NCI-H187 (cell line): ENCODE measurements at places on chromosomes 11 and 22.

- DNase-seq = no peak
Measured at GRCh38 chr11:41289408-41289807, 170.0 kb downstream of the LRRC4C start.

DNA sequence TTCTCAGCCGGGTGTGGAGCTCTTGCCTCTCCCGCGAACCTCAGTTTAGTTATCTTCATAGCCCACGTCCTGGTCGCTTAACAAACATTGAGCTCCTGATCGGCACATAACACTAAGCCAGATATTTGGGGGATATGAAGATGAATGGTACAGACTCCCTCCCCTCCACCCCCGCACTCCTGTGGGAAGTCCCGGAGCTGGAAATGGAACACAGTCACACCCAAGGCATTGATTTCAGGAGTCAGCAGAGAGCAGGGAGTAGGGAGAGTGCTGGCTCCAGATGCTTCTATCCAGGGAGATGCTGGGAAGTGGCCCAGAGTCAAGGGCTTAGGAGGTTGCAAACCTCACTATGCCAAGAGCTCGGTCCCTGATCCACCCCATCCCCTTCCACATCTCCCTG lies 26.1 kb upstream of the CABP7 start:
- DNase-seq = no peak

GRCh38 chr11:77761491-77761890 lies 59.0 kb downstream of the RSF1 start:
- no peak for DNase-seq

- DNase-seq = no peak
Measured at GRCh38 chr11:118742304-118742703, 48.7 kb downstream of the DDX6 start.

DNA sequence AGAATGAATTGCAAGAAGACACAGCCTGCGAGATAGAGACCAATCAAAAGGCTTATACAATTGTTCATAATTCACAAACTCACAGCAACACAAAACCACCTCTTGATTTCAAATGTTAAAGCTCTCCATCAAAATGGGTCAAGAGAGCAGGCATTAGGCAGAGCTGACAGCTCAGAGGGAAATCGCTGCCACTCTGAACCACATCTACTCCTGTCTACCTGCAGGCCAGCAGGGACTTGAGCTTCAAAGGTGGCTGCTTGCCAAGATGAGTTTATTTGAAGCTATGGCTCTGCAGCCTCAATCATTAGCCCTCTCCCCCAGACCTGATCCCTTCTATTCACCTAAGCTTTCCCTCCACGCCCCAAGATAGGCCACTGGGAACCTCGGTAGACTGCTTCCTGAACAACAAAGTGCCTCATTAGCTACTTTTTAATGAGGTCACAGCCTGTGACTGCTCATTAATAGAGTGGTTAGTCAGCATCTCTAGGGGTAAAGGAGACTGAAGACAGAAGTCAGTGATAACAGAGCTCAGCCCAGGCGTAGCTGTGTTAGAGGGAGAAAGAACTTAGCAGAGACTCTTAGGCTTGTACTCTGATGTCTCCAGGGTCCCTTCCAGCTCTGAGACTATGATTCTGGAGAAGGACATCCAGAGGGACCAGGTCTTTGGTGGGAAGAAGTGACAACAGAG lies 21.2 kb upstream of the OR10A5 start:
- DNase-seq = no peak

- DNase-seq = no peak
Measured at GRCh38 chr11:114159320-114159719, 99.8 kb downstream of the ZBTB16 start.

- no peak for DNase-seq
Measured at GRCh38 chr11:19767627-19768151, 55.1 kb downstream of the NAV2 start.

- peak; percentile 75 for DNase-seq
Measured at GRCh38 chr11:7665473-7666291, 7.6 kb downstream of the CYB5R2 start.

DNA sequence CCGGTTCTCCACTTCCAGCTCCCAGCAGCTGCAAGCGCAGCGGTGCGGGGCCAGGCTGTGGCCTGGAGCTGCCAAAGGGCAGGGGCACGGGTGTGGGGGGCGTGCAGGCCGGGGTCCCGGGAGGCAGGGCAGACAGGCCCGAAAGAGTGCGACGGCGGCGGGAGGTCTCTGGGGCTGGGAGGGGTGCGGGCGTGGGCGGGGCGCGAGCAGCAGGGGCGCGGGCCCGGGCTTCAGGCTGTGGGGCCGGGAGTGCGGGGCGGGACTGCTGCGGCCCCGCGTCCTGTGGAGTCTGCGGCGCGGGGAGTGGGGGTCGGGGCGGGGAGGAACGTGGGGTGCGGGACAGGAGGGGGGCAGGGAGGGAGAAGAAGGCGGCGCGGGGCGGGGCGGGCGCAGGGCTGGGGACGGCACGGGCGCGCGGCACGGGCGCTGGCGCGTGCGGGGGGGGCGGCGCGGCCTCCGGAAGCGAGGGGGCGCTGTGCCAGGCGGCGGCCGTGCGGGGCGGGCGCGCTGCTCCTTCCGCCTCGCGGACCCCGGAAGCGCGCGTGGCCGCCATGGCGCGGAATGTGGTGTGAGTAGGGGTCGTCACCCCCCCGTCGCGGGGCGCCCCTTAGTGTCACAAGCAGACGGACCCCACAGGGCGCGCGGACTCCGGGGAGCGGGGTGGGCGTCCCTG lies at the start of gene MRPL23:
TSS of gene MRPL23 (plus strand) at position 521 of the 673 bp plus-strand sequence. CDS start at position 552, 31 bp downstream.
- DNase-seq = no peak

- DNase-seq = no peak
Measured at GRCh38 chr11:128058580-128059208, 528.7 kb downstream of the ETS1 start.

GRCh38 chr11:71251761-71252268 lies 562 bp downstream of the SHANK2 start:
- peak; percentile 14 for DNase-seq

DNA sequence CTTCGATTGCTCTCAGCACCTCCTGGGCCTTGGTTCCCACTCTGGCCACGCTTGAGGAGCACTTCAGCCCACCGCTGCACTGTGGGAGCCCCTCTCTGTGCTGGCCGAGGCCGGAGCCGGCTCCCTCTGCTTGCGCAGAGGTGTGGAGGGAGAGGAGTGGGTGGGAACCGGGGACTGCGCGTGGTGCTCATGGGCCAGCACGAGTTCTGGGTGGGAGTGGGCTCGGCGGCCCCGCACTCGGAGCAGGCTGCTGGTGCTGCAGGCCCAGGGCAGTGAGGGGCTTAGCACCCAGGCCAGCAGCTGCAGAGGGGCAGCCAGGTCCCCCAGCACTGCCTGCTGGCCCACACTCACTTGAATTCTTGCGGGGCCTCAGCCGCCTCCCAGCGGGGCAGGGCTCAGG lies 12.2 kb downstream of the OR4B1 start:
- no peak for DNase-seq

DNA sequence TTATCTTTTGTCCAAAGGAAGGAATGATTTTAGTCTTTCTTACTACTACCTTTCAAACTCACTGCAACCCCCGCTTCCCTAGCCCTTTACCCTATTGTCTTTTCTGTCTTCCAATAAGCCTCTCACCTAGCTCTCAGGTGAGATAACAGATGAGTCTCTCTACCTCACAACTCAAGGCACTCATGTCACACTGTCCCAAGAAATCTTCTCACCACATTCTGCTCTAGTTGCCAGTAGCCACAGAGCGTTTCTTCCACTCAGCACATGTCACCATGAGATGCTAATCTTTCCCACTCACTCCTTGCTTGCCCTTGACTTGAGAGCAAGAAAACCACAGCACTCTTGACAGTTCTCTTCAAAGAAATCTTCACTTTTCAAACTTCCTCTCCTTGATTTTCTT lies 32.7 kb upstream of the TMEM41B start:
- DNase-seq = no peak

DNA sequence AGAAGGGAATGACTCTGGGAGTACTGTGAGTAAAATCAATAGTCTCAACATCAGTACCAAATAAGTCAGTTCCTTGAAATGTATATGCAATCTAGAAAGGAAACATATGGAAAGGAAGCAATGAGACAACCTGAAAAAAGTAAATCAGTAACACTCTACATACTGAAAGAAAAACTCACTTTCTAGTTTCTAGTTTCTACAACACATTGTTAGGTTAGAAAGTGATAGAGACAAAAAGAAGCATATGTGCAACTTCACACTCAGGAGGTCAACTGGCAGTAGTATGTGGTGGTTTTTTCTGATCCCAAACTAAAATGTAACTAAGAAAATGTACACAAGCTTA lies 156.5 kb upstream of the SOX6 start:
- no peak for DNase-seq

DNA sequence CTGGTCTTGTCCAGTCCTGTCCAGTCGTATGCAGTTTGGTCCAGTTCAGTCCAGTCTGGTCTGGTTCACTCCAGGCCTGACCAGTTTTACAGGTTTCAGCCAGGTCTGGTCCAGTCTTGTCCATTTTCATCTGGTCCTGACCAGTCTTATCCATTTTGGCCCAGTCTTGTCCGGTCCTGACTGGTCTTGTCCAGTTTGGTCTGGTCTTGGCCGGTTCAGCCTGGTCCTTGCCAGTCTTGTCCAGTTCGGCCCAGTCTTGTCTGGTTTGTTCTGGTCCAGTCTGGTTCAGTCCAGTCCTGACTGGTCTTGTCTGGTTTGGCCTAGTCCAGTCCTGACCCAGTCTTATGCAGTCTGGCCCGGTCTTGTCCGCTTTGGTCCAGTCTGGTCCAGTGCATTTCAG lies 380.2 kb downstream of the OR4C45 start:
- DNase-seq = no peak

DNA sequence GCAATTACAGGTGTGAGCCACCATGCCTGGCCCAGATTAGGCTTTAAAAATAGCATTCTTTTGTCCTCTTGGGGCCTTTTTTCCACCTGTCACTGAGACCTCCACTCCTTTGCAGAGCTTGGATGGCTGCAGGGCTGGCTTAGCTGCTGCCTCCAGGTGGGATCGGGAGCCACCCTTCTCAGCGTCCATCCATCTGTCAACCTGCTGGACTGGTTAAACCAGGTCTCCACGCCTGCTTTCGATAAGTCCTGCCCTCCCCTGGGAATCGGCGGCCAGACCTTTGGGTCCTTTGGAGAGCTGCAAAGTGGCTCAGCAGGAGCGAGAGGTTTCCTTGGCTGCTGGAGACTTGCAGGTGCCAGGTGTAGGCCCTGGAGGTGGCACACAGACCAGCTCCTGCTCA lies 23.4 kb upstream of the GRAMD4 start:
- no peak for DNase-seq

GRCh38 chr11:16336721-16337120 lies 19.6 kb downstream of the SOX6 start:
- no peak for DNase-seq

- no peak for DNase-seq
Measured at GRCh38 chr11:128318856-128319474, 268.4 kb downstream of the ETS1 start.

GRCh38 chr11:655036-655726 lies 18.1 kb downstream of the DRD4 start:
- no peak for DNase-seq

DNA sequence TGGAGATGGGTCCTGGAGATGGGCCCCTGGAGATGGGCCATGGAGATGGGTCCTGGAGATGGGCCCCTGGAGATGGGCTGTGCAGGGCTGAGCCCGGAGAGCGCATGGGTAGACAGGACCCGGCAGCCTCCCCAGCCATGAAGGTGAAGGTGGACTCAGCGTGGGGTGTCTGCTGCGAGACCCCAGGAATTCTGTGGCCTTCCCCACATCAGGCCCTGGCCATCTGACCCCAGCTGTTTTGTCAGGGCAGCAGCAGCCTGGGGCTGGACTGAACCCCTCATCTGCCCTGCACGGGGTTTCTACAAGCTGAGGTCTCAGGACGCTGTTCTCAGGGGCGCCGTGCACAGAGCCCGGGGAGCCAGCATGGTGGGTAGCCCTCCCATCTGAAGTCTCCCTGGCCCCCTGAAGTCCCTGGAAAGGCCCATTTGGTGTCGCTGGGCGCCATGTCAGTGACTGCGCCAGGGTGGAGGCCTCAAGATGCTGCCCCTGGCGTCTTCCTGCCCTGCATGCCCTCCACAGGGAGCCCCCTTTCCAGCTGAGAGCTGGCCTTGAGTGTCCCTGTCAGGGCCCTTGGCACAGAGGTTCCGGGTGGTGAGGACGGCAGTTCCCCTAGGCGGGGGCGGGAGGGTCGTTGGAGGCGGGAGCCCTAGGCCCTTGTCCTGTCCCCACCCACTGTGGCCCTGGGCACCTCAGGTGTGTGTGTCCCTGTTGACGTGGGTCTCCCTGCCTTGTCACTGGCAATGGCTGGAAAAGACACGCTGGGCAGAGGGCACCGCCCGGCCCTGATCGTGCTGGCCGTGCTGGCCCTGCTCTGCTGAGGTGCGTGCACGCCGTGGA lies 5.4 kb downstream of the BRSK2 start:
- no peak for DNase-seq

DNA sequence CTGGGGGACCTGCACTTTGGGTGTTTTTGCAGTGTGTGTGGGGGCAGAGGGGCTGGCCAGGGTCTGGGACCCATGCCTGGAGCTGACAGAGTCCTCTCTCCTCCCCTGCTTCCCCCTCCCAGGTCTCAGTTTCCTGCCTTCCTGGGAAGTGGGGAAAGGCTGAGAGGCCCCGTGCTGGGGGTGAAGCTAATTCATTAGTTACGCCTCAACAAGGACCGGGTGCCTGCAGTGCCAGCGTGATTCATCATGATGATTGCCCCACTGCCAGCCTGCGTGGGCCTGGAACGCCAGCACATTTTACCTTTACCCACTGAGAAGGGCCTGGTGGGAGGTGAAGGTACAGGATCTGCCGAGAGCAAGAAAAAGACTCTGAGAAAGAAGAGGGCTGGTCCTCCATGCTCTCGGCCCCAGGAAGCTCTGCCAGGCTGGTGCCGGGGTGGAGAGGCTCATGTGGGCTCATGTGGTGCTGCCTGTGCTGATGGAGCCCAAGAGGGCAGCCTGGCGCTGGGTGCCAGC lies 2.9 kb upstream of the LRRC10B start:
- no peak for DNase-seq

DNA sequence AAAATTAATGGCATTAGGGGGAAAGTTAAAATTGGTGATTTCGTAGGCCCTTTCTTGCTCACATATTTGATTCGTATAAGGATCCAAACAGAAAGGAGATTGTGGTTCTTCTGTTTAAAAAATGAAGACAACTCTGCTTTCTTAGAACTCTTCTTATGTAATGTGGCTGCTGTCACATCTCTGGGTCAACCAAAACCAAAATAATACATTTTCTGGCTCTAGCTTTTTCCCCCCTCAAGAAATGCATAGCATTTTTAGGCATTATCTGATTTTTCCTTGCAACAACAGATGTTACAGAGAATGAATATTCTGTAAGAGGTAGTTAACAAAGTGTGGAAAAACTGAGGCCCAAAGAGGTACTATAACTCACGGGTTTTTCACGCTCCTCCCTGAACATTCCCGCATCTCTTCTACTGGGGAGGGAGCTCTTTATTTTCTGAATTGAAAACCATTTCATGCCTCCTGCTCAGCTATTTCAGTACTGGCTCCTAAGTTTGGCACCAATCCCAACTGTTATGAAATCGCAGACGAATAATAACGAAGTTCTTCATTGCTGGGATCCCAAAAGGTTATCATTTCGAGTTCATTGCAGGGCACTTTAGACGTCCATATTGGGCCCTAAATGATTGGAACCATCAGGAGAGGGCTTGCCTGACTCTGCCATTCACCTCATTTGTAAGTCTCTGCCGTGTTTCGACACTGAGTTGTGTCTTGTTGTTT lies 17.1 kb downstream of the GRAP2 start:
- no peak for DNase-seq
